Upper lobe of left lung (tissue), 6 donors: ENCODE measurements at places on chromosomes 12 and 14.
A peak's percentile ranks its signal among the peaks of the same experiment; 100 is the strongest.

DNA sequence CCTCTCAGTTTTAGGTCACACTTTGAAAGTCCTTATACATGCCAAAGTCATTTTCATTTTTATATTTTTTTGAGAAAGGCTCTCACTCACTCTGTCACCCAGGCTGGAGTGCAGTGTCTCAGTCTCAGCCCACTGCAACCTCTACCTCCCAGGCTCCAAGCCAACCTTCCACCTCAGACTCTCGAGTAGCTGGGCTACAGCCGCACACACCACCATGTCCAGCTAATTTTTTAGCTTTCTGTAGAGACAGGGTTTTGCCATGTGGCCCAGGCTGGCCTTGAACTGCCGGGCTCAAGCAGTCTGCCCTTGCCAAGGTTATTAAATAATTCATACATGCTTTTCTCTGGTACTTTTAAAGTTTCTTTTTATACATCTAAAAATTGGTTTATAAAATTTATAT, 166.0 kb downstream of the ERC1 start:
- DNase-seq: no peak

GRCh38 chr14:28406196-28406595, 360.4 kb upstream of the FOXG1 start:
- DNase-seq: no peak

DNA sequence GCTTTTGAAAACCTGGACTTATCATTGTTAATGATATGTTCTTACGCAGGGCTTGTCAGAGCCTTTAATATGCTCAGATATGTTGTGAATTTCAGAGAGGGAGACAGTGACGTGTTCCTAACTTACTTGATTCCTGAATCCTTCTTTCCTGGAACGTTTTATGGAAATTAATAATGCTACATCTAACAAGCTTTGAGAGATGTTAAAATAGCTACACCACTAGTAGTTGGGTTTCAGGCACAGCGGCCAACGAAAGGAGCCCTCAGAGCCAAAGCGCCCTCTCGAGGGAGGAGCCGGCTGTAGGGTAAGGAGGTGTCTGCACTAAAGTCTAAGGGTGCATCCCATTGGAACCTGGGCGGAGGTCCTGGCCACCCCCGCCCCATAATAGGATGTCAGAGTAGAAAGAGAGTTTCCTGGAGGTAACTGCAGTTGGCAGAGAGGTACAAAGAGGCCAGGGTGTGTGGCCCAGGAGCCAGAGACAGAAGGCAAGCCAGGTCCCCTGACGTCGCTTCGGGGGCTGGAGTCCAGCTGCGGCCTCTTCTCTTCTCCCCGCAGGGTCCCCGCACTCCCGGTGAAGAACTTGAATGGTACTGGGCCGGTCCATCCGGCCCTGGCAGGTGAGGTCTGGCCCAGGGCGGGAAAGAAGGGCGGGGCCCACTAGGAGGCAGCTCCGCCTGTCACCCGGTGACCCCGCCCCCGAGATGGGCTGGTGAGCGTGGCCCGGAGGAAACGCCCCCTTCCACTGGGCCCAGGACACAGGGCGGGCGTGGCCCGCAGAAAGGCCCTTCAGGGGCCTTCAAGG, 36.3 kb downstream of the DTX1 start:
- DNase-seq: peak; percentile 67

GRCh38 chr14:81206115-81206514, 14.6 kb downstream of the GTF2A1 start:
- DNase-seq: no peak

DNA sequence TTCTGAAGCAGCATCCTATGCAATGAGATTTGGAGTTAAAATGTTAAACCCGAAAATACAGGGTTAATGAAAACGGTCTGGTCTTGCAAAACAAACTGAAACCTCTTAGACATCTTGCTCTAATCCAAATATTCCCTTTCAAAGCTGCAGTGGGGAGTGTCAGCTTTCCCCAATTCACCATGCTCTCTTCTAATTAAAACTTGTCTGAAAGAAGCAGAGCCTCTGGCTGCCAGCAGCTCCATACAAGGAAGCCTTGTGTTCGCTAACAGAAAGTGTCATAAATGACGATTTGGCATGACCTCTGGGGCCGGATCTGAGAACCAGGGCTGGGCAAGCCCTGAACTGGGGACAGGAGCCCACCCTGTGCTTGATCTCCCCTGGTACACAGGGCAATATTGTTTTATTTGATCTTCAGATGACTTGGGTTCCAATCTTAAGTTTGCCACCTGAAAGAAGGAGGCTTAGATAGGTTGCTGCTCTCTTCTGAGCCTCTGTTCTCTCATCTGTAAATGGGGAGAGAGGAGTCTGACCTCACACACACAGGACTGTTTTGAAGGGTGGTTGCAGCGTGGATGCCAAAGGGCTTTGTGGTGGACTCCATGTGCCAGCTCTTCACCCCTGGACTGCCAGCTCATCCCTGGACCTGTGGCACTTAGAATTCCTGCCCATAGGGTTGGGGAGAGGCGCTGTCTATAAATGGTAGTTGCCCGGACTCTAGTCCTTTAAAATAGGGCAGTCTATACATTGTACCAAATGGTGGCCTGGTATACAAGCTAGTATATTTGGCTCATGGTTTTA, 7.8 kb downstream of the KMT5A start:
- no peak for DNase-seq

DNA sequence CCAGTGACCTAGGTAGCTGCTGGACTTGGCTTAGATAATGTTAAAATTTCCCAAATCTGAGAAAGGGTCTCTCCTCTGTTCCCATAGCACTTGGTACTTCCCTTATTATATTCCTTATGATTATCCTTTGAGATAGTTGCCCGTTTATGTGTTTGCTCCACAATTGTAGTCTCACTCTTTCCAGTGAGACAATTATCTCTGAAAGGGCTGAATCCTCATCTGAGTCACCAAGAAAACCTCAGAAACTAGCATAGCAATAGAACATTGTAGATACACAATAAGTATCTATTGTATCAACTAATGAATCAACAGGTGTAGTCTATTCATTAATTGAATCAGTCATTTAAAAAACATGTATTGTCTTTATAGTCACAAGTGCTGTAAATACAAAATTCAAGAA, 119.1 kb upstream of the FAR2 start:
- DNase-seq: no peak

- DNase-seq: no peak
Measured at GRCh38 chr14:40955131-40955505, 651.6 kb upstream of the LRFN5 start.

GRCh38 chr12:73892201-73892600, 645.4 kb upstream of the ATXN7L3B start:
- no peak for DNase-seq

DNA sequence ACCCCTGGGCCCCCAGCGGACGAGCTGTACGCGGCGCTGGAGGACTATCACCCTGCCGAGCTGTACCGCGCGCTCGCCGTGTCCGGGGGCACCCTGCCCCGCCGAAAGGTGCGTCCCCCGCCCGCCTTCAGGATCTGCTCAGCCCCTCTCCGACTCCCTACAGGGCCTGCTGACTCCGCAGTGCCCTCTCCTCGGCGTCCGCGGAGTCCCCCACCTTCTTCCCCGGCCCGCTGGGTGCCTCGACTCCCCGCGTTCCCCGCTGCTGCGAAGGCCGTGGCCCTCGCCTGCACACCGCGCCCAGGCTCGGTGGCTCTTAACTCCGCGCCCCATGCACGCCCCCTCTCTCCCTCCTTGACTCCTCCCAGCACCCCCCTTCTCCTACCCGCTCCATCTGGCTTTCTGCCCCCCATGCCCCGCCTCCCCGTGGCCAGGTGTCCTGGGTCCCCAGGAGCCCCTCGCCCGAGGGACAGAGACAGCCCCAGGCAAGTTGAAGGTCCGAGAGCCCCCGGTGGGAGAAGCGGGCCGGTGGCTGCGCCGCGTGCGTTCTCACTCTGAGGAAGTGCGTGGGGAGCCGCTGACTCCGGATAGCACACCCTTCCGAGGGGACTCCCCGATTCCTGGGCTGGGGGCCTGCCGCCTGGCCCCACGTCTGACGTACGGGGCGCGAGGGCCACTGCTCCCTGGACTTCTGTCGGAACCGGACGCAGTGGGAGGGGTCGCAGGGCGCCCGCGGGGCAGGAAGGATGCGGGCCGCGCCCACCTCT, 594 bp downstream of the TAMALIN start:
- peak; percentile 91 for DNase-seq

- DNase-seq: no peak
Measured at GRCh38 chr12:27429606-27430005, 16.9 kb upstream of the SMCO2 start.

- DNase-seq: no peak
Measured at GRCh38 chr14:95222870-95223398, 65.6 kb upstream of the DICER1 start.
